ENCODE measurements at places on chromosomes 2 and 18.

DNA sequence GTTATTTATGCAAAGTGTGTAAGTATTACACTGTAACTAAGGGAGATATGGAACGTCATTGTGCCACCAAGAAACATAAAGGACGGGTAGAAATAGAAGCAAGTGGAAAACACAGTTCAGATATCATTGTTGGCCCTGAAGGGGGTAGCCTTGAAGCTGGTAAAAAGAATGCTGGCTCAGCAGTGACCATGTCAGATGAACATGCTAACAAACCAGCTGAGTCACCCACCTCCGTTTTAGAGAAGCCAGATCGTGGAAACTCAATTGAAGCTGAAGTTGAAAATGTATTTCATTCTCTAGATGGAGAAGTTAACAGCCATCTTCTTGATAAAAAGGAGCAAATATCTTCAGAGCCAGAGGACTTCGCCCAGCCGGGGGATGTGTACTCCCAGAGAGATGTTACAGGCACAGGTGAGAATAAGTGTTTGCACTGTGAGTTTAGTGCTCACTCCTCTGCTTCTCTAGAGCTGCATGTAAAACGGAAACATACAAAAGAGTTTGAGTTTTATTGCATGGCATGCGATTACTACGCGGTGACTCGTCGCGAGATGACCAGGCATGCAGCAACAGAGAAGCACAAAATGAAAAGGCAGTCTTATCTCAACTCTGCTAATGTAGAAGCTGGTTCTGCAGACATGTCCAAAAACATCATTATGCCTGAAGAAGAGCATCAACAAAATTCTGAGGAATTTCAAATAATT is 36.1 kb downstream of the ZNF407 start:
- no peak for DNase-seq

DNA sequence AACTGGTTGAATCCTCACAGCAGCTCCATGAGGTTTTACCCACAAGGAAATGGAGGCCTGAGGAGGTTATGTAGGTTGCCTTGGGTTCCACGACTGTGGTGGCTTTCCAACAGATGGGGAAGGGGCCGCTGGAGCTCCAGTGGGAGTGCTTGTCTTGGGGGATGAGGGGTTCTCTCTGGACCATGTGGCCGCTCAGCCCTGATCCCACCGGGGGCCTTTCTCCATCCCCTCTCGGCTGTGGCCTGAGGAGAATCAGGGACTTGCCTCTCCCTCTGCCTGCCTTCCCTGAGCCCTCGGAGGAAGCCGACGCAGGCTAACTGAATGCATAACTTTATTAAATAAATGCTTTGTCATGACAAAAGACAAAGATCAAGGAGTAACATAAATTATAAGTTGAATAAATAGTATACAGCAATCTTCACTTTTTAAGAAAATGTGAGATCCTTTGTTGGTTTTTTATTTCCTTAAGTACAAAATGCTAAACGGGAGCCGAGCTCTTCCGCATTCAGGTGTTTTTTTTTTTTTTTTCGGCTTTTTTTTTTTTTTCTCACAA is 23.5 kb downstream of the IGFBP5 start:
- DNase-seq = no peak

DNA sequence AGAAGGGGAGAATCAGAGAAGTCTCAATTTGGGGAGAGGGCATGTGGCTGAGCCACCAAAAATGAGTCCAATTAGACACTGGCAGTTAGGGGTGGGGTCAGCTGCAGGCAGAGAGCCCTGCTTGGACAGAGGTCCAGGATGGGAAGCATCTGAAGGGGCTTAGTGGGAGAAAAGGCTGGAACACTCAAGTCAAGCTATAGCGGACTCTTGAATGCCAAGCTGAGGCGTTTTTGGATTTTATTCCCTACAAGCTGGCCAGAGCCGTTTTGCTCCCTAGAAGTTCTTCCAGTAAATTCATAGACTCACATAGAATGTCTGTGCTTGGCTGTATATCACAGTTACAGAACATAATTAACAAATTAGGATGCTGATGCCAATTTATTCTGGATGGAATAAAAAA is 172.8 kb downstream of the ACOXL start:
- no peak for DNase-seq

- no peak for DNase-seq
Measured at GRCh38 chr18:76203552-76203951, 291.5 kb downstream of the ZNF516 start.

DNA sequence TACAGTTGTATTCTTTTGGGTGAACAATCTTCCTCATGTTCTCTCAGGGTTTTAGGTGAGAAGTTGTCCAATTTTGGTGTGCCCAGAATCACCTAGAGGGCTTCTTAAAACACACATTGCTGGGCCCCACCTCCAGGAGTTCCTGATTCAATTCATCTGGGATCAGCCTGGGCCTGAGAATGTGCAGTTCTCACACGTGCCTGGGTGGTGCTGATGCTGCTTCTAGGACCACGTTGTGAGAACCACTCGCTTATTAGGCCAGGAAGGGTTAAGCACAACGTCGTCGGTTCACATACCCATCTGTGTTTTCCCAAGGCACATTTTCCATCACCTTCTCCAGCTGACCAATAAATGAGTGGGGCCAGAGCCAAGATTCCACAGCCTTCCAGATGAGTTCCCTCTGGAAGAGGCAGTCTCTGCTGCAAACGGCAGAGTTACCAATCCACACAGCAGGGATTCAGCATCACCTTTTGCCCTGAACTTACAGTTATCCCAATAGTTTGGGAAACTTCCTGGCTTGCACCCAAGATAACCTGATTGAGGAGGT is 277.7 kb upstream of the HNRNPA3 start:
- DNase-seq = no peak

GRCh38 chr2:3405307-3405706 is 25.8 kb downstream of the TRAPPC12 start:
- DNase-seq = no peak

DNA sequence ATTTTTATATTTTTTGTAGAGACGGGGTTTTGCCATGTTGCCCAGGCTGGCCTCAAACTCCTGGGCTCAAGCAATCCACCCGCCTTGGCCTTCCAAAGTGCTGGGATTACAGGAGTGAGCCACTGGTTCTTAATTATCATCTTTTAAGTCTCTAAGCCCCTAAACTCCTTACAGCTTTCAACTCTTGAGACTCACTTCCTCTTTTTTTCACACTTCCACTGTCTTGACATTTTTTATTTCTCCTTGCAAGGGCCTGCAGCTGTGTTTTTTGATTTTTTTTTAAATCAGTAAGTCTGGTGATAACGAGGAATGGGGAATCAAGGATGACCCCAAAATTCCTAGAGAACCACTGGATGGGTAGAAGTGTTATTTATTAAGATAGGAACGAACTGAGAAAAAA is 8.6 kb upstream of the ABCB11 start:
- no peak for DNase-seq

DNA sequence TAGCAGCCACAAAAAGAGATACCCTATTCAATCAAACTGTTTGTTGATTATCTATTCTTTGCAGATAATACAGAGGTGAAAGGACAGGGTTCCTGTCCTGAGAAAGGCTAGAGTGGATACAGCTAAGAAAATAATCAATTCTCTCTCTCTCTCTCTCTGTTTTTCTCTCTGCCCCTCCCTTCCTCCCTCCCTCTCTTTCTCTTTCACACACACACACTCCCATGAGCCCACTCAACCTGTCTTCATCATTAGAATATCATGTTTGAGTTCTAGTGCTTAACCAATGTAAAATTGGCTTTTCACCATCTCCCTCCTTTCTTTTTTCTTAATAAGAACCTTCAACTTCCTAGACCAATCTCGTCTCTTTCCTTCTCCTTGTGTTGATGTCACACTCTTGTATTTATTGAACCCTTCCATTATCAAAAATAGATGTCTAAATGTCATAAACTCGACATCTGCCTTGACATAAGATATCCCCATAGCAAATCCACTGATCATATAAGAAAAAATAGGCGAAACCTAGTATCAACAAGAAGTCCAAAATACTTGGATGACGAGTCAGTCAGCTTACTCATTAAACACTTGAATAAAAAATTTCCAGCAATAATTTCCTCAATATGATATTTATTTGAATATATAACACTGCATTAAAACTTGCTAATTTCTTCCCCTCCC is 42.8 kb upstream of the CYTIP start:
- DNase-seq = no peak

DNA sequence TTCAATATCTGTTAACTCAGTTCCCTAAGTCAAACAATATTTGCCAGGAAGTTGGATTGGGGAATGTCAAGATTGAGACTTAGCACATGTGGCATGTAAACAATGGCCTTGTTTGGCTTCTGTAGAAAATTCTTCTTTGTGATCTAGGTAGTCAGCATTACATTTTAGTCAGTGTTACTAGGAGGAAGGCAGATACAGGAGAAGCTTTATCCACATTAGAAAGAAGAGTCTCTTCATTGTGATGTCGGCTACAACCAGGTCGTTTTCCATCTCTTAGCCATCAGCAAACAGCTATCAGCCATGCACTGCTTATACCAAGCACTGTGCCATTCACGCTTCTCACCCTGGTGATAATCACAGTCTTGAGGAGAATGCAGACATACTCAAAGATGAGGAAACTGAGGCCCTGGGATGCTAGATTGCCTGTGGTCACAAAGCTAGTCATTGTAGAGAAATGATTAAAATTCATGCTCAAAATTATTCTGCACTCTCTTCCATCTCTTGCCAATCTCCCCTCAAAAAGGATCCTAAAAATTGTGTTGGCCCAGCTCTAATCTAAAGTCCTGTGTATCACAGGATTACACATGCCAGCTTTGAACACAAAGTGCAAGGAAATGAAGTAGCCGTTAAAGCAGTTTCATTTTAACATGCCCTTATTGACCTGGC is 3.2 kb downstream of the GALNT5 start:
- DNase-seq = no peak

DNA sequence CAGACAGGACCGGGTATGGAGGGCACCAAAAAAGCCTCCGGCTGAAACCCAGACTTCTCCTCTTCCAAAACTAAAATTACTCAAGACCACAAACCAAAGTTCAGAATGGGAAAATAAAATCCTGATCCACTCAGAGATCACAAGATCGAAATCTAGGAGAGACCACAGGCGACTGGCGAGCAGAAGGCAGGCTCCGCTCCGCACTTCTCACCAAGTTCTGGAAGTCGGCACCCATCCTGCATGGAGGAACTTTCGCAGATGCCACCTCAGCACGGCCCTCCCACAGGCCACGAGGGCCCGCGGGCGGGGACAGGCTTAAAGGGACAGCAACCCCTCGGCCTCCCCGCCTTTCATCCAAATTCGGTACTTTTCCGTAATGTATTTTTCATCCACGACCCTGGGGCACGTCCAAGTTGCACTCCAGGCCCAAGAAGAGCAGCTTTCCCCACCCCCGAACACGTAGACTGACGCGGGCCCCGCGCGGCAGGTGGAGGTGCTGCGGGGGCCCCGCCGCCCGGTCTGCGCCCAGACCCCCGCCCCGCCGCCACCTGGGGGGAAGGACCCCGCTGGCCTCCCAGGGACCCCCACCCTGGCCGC is 43.7 kb downstream of the HDLBP start:
- peak; percentile 34 for DNase-seq

- DNase-seq = no peak
Measured at GRCh38 chr2:64625299-64626145, 28.2 kb downstream of the SERTAD2 start.

- DNase-seq = no peak
Measured at GRCh38 chr2:206092297-206092696, 6.3 kb upstream of the INO80D start.

GRCh38 chr18:29071869-29072268 is 894.9 kb upstream of the CDH2 start:
- DNase-seq = no peak

DNA sequence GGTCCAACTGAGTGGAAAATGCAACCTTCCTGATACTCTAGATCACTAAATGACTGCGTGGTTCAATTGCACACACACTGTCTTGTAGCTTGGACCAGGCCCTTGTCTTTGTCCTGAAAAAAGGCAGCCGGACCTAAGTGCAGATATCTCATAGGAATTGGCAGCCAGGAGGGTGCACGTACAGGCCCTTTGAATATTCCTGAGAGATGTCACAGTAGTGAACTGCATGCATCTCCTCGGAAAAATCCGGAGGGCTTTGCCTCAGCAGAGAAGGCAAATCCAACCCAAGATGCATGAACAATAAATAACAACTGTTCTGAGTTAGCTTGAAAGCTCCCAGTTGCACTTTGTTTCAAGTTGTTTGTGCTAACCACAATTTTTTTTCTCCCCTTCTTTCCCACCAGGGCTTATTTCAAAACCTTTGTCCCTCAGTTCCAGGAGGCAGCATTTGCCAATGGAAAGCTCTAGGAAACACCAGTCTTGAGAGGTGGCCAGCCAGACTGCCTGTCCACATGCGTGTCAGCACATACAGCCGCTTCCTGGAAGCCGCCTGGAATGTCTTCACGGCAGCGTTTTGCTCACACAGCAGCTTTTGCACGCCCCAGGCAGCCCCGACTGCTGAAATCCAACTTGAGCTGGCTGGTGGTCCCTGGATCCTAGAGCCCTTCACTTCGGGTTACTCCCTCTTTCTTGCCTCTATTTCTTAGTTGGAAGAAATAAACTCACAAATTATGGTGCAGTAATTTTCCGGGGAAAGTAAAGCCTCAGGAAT is 54.4 kb upstream of the FOSL2 start:
- DNase-seq = no peak

DNA sequence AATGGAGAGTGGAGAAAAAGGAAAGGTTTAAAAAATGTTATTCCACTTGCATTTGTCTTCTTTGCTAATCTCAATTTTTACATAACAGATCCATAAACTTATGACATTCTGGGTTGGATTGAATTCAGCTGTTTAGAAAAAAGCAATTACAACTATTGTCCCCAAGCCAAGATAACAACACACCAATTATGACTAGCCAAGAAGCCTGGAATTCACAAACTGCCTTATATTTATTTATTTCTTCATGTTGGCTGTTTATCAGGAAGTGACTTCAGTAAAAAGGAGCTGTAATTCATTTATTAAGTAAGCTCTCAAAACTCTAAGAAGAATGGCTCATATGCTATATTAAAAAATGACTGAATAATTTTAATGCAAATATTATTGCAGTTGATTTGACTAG is 137.4 kb downstream of the CALCRL start:
- no peak for DNase-seq

DNA sequence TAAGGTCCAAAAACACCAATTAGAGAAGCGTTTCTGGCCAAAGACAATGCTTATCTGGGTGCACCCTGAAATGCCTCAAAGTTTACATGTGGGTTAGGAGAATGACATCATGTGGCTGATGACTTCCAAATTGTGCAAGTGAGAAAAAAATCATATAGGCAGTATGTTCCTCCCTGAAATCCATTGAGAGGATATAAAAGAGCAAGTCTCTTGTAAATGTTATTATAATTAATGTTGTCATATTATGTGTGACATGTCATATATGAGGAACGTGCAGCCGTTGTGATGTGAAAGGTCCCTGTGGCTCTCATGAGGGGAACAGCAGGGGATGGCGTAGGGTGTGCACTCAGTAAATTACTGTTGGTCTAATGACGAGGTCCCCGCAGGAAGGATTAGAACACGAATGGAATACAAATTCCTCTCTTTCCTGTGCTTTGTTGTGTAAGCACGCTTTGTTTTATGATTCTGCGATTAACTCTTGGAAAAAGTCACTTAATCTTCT is 290.8 kb downstream of the PRKCE start:
- no peak for DNase-seq

All from effector memory CD4-positive, alpha-beta T cell (primary cell).